ENCODE measurements at places on chromosomes 6 and 20.

GRCh38 chr20:6142348-6142993 is 19.6 kb upstream of the FERMT1 start:
- DNase-seq, result peak; percentile 18

- DNase-seq, result no peak
Measured at GRCh38 chr6:160967833-160968232, 23.7 kb upstream of the MAP3K4 start.

- no peak for DNase-seq
Measured at GRCh38 chr6:111865909-111866546, 7.2 kb downstream of the FYN start.

- DNase-seq, result peak; percentile 12
Measured at GRCh38 chr6:90146921-90147649, 149.6 kb downstream of the BACH2 start.

DNA sequence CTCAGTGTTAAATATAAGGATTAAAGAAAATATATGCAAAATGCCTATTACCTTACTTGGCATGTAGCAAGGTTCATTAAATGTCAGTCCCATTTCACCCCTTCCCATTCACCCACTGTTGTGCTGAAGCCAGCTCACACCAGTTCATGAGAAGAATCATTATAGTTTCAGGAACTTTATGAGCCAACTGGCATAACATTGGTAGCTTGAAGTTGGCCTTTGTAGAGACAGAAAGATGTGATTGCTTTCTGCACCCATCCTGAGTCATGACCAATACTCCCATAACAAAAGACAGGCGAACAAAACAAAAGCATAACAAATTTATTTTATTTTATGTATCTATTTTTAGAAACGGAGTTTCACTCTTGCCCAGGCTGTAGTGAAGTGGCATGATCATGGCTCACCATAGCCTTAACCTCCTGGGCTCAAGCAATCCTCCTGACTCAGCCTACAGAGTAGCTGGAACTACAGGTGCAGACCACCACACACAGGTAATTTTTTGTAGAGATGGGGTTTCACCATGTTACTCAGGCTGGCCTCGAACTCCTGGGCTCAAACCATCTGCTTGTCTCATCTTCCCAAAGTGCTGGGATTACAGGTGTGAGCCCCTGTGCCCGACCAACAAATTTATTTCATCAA is 17.6 kb upstream of the IER3 start:
- no peak for DNase-seq

GRCh38 chr6:85484948-85485347 is 35.1 kb downstream of the NT5E start:
- DNase-seq, result no peak

DNA sequence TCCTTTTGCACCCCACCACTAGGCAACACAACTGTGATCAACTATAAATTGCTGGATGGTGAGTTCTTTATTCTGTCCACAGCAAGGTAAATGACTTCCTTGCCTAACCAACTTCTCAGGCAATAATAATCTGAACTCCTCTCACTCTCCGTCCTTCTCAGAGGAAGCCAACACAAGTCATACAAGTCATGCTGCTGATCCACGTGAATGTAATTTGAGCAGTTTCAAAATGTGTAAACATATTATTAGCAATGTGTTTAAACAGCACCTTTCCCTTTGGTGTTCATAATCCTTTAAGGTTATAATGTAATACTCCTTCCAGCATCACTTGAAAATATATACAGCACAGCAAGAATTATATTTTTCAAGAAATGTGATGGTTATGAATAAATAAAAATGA is 127.9 kb downstream of the QRSL1 start:
- no peak for DNase-seq

DNA sequence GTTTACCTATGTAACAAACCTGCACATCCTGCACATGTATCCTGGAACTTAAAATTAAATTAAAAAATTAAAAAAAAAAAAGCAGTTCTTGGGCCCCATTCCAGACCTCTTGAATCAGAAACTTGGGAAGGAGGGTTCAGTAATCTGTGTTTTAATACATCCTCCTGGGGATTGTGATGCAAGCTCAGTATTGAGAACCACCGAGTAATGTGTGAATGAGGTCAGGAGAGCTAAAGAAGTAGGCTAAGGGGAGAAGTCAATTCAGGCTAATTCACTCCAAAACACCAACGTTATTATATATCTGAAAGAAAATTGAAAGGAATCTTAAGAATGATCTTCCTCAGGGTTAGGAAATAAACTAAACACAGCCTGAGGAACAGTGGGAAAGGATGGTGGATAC is 120.4 kb downstream of the RNF144B start:
- no peak for DNase-seq

DNA sequence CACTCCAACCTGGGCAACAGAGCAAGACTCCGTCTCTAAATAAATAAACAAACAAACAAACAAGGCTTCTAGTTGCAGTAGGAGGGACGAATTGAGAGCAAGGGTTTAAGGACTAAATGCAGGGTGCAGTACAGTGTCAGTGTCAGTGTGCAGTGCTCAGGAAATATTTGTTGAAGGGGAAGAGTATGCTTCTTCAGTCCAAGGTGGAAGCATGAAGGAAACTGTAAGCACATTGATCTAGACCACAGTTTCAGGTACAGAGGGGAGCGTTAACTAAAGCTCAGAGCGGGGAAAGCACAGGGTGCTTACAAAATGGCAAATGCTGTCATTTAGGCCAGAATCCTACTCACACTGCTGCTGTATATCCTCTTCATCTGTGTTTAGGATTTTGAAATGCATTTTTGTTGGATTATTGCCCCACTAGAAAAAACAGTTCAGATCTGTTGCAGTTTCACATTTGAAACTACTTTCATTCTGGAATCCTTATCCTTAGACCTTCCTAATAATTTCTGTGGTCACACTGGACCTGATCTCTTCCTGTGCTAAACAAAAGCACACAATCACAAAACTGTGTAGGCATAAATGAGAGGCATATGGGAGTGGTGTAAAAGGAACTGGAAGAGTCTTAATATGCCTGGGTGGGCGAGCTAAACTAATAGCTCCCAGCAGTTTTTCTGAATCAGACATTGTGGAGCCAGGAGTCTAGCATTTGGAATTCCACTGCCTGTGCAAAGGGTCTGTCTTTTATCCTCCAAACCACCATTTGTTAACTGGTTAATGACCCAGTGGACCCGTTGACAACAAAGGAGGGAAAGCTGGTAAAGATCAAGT is 41.4 kb downstream of the CBFA2T2 start:
- DNase-seq, result no peak

- DNase-seq, result no peak
Measured at GRCh38 chr20:17849138-17849900, 119.3 kb downstream of the SNX5 start.

GRCh38 chr6:141415896-141416295 is 716.8 kb upstream of the GJE1 start:
- DNase-seq, result no peak

DNA sequence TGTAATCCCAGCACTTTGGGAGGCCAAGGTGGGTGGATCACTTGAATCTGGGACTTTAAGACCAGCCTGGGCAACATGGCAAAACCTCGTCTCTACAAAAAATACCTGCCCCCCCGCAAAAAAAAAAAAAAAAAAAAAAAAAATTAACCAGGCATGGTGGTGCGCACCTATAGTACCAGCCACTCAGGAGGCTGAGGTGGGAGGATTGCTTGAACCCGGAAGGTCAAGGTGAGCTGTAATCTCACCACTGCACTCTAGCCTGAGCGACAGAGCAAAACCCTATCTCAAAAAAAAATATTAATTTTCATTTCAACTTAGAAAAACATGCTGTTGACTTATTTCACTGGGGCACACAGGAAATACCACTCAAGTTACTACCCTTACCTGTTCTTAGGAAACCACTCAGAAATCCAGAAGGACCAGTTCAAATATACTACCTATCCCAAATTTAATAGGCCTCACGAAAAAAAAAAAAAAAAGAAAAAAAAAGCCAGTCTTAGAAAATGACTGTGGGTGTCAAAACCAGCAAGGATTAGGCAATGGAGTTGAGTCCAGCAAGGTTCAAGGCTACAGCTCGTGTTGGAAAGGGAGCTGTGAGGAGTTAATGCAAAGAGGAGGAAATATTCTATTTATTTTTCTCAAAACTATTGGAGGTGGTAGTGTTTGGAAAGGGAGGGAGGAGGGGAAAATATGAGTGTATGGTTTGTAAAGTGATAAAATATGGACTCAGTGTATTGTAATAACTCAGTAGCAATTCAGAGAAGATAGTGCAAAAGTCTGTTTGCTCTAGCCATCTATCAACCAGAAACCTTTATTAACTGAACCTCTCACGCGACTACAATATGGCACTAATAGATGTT is 33.9 kb upstream of the PIM1 start:
- no peak for DNase-seq

All from naive B cell (primary cell).